ENCODE measurements at places on chromosomes 16 and 17.

DNA sequence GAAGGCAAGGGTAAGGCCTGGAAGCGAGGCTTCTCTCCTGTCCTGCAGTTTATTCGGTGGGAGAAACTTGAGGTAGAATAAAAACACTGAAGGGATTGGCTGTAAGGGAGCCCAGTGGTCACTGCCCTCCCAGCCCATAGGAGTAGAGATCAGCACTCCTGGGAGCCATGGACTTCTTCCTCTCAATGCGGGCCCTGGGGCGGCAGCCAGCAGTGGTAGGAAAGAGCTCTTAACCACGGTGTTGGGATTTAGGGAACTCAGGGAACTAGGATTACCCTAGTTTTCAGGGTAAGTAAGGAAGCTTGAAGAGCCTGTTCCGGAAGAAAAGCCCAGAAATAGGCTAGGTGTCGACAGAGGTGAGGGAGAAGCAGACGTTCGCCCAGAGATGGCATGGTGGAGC, 23.8 kb upstream of the NAGLU start:
- DNase-seq, result no peak

DNA sequence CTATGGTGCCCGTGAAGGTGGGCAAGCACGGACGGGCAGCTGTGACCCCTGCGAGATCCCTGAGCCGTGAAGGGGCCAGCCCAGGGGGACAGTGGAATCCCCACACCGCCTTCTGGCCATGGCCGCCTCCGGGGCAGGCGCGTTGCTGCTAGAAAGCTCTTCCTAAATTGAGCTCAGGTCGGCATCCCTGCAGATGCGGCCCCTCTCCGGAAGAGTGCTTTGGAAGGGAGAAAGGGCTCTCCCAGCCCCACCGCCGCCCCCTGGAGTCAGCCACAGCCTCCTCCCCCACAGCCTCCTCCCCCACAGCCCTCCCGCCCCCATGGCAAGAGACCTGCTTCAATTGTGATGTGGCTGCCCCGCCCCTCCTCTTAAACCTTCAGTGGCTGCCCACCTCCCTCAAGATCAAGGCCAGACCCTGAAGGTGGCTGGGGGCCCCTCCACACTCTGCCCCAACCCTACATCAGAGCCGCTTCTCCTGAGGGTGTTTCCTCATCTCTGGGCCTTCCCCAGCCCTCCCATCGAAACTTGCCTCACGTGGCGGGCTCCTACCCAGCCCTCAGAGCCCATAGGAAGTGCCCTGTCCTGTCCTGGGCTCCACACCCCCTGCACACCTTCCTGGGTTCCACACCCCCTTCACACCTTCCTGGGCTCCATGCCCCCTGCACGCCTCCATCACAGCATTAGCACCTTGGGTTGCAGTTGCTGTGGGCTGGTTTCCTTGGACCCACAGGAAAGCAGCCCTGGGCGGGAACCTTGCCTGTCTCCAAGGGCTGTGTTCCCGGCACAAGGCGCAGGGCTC, 5.5 kb upstream of the CBFA2T3 start:
- DNase-seq, result no peak

DNA sequence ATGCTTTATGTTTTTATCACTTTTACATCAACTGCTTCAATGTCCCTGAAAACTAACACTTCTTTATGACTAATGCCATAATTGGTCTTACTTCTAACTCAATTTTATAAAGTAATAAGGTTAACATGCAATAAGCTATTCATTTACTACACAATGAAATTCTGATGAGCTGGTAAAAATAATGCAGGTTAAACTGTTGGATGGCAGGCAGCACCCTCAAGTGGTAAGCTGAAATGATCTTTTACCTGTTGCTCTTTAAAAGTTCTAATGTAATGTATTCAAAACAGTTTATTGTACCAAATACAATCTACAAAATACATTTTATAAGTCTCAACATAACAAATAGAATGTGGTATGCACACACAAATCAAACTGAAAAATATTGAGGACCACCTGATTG, 1280.3 kb downstream of the CDH8 start:
- DNase-seq, result no peak

- no peak for DNase-seq
Observed at GRCh38 chr16:56715126-56715525, 14.8 kb upstream of the NUP93 start.

DNA sequence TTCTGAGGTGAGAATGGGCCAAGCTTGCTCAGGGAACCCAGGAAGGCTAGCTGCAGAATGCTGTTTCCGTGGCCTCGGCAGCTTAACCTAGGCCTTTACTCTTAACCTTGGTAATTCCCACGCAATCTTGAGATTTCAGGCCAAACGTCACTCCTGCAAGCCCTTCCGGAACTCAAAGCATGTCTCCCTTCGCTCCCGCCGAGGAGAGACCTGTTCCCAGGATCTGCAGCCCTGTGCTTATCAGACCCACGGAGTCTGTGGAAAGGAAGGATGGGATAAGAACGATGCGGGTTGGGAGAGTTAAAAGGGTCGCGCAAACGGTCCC, 524 bp upstream of the ZFP3 start:
- no peak for DNase-seq

- DNase-seq, result no peak
Observed at GRCh38 chr17:39845052-39845846, 18.9 kb downstream of the IKZF3 start.

GRCh38 chr16:35180970-35181369, 1721.6 kb downstream of the TP53TG3F start:
- no peak for DNase-seq

GRCh38 chr16:4767872-4768548, 1.0 kb upstream of the ZNF500 start:
- DNase-seq, result no peak

GRCh38 chr16:85436207-85436606, 176.9 kb upstream of the GSE1 start:
- DNase-seq, result no peak

- DNase-seq, result no peak
Observed at GRCh38 chr17:37300683-37301082, 75.1 kb upstream of the C17orf78 start.

GRCh38 chr17:64095144-64095882, 34.6 kb downstream of the ERN1 start:
- no peak for DNase-seq

DNA sequence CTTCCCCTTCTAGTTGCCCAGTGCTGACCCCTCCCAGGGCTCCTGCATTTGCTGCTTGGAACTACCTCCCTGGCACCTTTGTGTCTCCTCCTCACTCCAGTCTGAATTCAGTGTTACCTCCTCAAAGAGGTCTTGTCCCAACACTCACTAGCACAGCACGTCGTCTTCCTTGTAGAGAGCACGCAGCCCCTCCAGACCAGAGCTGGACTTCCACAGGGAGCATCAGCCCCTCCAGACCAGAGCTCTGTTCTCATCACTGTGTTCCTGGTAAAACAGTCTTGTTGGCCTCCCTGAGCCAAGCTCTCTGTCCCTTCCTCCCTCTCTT, 27.8 kb upstream of the MGAT5B start:
- no peak for DNase-seq

DNA sequence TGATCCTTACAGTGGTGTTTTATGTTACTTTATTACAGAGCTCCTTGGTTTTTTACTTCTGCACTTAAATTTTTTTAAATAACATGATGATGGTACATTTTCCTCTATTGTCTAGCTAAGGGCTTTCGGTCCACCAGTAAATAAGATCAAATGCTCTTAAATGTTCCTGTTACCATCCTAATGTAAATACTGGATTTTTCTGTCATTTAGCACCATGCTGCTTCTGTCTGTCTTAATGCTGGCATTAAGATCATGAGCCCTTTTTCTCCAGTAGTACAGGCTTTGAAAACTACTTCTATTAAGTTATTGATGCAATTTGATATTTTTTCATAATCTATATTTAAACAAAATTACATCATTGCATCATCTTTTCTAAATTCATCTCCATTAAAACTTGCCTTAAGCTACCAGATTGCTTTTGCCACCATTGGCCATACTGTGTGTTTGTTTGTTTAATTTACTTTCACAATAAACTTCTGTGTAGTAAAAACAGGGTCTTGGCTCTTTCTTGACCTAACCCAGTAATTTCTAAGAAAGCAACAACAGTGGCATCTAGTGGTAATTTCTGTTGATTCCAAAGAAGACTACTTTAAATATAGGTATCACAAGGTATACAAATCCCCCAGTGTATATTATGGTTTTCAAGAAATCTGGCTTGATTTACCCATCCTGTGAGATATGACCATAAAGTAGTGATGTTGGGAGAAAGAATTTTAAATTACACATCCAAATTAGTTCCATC, 9.0 kb upstream of the PHAF1 start:
- no peak for DNase-seq

DNA sequence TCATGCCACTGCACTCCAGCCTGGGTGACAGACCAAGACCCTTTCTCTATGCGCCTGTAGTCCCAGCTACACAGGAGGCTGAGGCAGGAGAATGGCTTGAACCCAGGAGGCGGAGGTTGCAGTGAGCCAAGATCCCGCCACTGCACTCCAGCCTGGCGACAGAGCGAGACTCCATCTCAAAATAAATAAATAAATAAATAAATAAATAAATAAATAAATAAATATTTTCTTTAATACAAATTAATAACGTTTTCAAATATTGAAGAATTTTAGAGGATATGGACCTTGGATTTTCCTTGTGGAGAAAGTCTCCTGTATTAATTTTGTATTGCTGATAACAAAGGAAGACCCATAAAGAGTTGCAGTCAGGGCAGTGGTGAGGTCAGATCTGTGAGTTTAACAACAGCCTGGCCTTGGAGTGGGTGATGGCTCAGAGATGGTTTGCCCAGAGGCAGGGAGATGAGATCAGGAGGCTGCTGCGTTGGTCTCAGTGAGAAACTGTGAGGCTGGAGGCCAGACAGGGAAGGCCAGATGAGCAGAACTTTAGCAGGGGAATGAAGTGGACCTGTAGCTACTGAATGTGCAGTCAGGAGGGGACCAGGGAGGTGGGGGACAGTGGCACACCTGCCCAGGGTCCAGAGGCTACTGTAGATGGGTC, 4.4 kb upstream of the ASGR1 start:
- DNase-seq, result no peak

DNA sequence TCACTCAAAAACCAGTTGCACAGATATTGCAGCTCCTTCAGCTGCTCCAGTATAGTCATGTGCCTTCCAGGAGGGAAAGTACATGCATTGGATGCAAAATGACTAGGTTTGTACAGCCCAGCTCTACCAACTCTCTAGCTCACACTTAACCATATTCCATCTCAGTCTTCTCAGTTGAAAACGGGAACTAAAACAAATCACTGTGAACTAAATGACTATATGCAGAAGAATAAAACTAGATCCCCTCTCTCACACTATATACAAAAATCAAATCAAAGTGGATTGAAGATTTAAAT, 24.9 kb downstream of the DCUN1D3 start:
- DNase-seq, result no peak

DNA sequence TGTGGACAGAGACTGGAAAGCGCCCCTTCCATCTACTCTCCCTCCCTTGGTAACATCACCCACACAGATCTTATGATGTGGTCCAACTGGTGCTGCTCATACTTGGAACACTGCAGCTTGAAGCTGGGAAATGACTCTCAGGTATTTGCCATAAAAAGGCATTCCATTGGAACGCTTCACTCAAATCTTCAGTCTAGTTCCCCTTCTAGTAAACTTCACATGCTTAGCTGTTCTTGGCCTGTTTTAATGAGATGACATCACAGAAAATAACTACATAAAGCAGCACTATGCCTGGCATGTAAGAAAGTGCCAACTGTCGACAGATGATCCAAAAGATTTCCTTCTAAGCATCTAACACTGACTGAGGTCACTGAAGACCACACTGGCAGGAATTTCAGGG, 9.3 kb downstream of the ZNF263 start:
- no peak for DNase-seq

DNA sequence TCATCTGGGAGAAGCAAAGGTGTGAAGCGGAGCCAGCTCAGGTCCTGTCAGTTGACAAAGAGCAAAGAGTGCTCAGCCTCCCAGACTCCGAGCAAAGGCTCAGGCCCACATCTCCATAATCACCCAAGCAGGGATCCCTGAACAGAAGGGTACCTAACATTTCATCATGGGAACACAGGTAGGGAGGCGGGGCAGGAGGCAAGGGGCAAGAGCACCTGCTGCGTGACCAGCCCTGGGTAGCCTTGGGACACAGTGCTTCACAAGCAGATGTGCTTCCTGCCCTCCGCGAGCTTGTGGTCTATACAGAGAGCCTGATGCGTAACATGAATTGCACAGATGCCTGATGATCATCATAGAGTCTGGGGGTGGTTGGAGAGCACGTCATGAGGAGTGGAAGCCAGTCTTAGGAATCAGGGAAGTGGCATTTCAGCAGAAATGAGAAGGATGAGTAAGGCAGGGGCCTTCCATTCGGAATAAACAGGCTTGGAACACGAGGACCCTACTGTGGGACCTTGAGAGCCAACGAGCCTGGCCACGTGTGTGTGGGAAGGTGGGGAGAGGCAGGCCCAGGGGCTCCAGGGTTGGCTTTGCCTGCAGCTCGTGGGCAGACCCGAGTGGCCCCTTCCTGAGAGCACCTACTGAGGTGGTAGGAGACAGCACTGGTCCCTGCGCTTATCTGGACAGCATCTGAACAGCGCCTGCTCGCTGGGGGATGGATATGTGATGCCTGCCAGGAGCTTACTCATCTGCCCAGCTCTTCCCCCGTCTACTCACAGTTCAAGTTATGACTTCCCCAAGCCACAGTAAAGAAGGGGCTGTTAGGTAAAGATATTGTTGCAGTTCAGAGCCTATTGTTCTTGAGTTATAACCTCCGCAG, 125.8 kb downstream of the CCDC182 start:
- DNase-seq, result no peak

DNA sequence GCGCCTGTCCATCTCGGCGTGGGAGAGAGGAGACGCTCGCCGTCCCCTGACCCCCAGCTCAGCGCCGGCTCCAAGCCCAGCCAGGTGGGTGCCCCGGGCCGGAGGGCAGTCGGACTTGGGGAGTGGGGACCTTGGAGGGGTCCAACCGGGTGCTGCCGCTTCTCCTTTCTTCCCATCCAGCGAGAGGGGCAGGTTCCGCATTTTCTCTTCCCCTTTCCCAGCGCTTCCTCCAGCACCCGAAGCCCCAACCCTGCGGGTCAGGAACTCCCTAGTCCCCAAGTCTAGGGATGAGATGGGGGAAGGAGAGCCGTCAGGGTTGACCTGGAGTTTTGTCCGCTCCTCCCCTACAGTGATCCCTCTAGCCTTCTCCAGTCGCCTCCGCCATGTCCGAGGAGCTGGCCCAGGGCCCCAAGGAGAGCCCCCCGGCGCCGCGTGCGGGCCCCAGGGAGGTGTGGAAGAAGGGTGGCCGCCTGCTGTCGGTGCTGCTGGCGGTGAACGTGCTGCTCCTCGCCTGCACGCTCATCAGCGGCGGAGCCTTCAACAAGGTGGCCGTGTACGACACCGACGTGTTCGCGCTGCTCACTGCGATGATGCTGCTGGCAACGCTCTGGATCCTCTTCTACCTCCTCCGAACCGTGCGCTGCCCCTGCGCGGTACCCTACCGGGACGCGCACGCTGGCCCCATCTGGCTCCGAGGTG, at the start of gene OTOP2:
OTOP2 (plus strand) TSS at position 24 of the 699 bp plus-strand sequence; CDS start at position 384, 360 bp downstream.
- no peak for DNase-seq

- DNase-seq, result no peak
Observed at GRCh38 chr17:51078009-51078592, 42.6 kb downstream of the SPAG9 start.

- no peak for DNase-seq
Observed at GRCh38 chr16:58306327-58306726, 11.5 kb upstream of the PRSS54 start.

GRCh38 chr17:55384643-55385232, 36.9 kb downstream of the MMD start:
- no peak for DNase-seq

All from stimulated activated CD8-positive, alpha-beta memory T cell treated with anti-CD3 and anti-CD28 coated beads, Interleukin-12 subunit alpha, Interleukin-12 subunit beta, amount 100 ng/mL, for 4 hours (primary cell).